Stimulated activated CD4-positive, alpha-beta T cell treated with anti-CD3 and anti-CD28 coated beads, TNF-alpha, amount 100 ng/mL, for 1 hour (primary cell): ENCODE measurements at places on chromosomes 2 and 18.

DNA sequence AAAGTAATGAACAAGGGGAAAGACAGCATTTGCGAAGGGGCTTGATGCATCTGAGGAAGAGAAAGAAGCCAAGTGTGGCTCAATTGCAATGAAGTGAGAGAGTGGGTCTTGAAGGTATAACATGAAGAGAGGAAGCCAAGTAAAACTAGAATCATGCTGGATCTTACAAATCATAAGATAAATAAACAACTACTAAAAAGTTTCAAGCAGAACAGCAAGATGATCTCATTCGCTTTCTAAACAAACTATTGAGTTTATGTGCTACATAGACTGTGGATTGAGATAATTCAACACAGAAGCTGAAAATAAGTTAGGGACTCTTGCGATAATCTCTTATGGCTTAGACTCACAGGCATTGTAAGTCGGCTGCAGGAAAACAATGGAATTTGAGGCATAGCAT lies 1310.5 kb upstream of the NRXN1 start:
- DNase-seq: no peak

DNA sequence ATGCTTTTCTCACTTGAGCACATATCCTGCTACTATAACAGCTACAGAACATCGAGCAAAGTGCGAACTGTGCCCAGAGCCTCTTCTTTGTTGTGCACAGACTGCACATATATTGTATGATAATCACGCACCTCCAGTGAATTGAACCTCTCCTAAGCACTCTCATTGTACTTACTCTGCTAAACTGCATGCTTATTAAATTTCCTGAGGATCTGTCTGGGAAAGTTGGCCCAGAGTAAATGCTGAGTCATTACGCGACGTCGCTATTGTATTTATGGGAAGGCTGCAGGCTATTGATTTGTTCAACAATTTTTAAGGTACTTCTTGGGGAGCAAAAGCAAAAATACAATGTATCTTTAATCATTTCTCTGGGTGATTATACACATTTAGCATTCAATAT lies 399.6 kb upstream of the DSEL start:
- no peak for DNase-seq

DNA sequence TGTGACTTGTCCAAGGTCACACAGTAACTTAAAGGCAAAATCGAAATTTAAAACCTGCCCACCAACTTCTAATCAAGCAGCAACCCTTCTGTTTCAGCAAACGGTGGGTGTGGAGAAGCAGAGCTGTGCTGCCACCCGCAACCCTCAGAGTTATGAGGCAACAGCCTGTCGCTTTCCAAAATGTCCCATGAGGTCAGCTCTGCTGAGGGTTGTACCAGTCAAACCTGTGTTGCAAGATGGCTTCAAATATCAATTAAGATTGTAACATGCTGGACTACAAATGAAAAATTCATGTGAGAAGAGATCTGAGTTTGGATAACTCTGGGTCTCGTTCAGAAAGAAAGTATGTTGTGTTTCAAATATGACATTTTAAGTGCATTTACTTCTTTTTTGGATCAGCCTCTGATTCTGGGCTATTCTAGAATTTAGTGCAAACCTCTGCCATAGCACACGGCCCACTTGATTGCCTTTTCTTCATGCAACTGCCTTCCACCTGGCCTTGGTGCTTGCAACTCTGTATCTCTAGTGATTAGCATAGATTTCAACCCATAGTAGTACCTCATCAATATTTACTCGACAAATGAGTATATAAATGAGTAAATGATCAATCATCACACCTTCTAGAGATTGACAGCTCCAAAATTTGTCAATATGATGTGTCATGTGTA lies 69.3 kb downstream of the TIMM21 start:
- no peak for DNase-seq

- no peak for DNase-seq
These were observed 38.6 kb downstream of the SS18 start for GRCh38 chr18:26051843-26052242.

DNA sequence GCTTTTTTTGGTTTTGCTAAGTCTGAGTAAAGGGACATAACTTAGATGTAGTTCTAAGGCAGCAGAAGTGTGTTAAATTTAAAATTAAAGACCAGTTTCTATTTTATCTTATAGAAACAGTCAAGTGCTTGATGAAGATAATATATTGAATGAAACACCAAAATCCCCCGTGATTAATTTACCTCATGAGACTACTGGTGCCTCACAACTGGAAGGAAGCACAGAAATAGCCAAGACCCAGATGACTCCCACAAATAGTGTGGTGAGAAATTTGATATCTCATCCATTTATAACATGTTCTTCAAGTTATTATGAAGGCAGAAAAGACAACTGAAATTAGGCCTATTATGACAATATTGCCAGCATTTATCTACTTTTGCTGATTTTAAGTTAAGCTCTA lies 45.6 kb downstream of the APLF start:
- DNase-seq: no peak

GRCh38 chr18:31990823-31991222 lies 27.8 kb upstream of the RNF125 start:
- DNase-seq: no peak

DNA sequence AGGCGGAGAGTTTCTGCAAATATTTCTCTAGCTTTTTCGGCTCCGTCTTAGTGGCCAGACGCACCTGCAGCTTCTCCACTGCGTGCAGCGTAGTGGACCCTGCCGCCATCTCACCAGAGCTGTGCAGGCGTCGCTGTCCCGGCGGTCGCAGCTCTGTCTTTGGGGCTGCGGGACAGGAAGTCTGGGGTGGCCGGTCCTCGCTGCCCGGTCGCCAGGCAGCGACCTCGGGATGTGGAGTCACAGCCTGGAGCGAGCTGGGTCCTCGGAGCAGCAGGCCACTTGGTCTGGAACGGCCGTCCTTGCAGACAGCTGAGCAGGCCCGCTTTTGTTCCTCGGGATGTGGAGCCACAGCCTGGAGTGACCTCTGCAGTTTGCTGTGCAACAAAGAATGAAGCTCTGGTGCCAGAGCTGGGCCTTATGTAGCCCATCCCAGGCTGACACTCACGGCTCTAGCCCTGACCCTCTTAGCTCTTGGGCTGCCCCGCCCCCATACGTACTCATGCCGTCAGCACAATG lies at the start of gene ELOA2:
Gene ELOA2 (minus strand): TSS at position 466 of the 516 bp plus-strand sequence. CDS start 357 bp downstream, at position 109.
- no peak for DNase-seq

GRCh38 chr2:33552758-33553461 lies 46.2 kb downstream of the FAM98A start:
- DNase-seq: no peak

- DNase-seq: no peak
These were observed 83.2 kb downstream of the LTBP1 start for GRCh38 chr2:33029926-33030325.

DNA sequence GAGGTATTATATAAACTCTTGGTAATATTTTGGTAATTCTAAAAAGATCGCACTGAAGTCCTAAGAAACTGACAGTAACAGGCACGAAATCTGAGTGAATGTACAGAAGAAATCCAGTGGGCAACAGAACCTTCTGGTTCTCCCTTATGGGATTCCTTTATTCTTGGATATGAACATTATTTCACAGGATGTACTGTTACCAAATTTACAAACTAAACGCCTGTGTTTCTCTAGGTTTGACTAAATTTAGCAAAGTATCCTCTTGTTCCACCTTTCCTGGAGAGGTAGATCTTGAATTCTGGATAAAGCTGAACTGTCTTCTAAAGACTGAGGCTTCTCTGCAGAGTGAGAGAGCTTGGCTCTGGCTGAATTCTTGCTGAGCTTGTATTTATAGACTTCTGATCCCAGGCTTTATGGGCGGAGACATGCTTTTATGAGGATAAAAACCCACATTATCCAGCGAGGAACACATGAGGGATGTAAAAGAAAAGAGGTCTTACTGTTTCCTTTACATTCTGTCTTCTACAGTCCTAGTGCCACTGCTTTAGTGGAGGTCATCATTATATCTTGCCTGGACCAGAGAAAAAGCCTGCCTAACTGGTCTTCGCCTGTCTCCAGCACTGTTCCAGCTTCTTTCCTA lies 220.8 kb downstream of the CDH2 start:
- no peak for DNase-seq

GRCh38 chr2:110863726-110864125 lies 131.4 kb downstream of the ACOXL start:
- DNase-seq: no peak

DNA sequence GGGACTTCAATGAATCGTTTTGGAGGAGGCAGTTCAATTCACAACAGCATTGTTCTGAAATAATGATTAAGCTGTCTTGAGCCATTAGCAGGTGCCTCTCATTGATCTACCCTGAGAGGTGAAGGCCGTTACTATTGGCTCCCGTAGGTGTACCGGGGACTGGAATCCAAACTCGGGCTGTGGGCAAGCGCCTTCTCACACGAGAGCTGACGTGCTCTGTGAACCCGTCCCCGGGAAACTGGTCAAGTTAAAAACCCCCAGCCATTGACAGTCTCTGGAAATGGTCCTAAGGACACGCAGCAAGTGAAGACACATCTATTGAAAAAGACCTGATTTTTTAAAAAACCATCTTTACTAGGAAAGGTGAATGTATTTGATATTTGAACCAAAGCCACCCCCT lies 8.1 kb upstream of the NFATC1 start:
- no peak for DNase-seq

DNA sequence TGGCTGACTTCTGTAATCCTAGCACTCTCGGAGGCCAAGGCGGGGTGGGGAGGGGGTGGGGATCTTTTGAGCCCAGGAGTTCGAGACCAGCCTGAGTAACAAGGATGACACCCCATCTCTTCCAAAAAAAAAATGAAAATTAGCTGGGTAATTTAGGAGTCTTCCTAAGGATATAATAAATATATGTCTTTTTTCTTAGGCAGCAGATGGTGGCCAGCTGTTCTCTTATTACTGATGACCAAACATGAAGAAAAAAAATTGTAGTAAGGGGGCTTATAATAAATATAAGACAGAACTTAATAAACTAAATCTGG lies 4.2 kb upstream of the IMPA2 start:
- DNase-seq: no peak

DNA sequence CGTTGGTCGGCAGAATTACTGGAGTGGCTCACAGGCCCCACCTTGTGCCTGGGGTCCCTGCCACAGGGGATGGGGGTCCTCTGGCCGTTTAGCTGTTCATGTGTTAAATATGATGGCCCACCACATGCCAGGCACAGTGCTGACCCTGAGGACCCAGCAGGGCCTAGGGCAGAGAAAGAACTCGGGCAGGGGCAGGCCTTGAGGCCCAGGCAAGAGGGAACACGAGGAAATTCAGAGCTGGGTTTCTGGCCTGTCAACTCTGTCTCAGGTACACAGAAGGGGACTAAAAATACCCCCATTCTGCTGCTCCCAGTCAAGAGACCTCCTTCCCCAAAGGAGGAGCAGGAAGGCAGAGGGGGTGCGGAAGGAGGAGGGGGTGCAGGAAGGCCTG lies 66.2 kb downstream of the DNMT3A start:
- no peak for DNase-seq

GRCh38 chr2:33378556-33379210 lies 97.8 kb upstream of the RASGRP3 start:
- no peak for DNase-seq

DNA sequence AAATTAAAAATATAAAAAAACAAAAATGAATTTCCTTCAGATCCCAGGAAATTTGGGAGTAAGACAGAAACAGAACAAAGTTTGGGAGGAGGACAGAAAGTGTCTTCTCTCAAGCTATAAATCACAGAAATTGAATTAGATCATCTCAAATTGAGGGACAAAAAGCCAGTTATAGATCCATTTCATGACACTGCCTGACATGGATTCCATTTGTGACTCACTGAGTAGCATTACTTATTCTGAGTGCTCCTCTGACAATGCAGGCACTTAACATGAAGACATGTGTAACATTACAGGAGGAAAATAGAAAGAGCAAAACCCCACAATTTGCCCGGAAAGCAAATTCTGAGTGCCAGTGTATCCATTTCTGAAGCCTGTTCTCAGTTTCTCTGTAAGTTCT lies 63.9 kb upstream of the CREB1 start:
- DNase-seq: no peak

DNA sequence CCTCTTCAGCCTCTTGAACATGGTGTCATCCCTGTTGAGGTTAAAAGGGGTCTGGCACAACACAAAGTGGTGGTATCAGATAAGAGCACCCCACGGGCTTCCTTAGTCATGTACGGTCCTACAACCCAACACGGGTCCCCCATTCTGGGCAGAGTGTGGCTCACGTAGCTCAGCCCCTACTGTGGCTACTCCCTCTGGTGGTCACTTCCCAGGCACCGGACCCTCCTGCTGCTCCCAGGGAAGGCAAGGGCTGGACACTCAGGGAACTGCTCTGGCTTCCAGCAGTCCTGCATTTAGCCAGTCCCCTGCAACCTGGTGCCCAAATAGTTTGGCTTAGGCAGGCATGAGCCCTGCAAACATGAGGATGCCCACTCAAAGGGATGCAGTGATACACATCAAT lies 58.6 kb downstream of the GALNT14 start:
- DNase-seq: no peak

GRCh38 chr2:143586119-143586518 lies 456.9 kb downstream of the ARHGAP15 start:
- no peak for DNase-seq

GRCh38 chr18:33536904-33537303 lies 41.1 kb upstream of the ASXL3 start:
- no peak for DNase-seq

DNA sequence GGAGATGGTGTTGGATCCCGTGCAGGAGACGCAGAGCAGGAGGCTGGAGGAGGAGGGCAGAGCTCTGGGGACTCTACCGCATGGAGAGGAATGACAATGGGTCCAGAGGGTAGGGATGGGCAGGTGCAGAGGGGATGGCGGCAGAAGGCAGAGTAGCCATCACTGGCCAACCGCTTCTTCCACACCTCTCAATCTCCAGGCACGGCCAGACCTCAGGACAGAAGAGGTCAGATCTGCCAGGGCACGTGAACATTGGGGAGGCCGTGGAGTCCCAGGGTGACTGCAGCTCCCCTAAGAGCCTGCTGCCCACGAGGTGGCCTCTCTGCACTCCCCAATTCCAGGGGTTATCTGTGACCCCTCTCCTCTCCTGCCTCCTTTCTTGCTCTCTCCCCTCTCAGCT lies 162.7 kb upstream of the HDAC4 start:
- DNase-seq: no peak

DNA sequence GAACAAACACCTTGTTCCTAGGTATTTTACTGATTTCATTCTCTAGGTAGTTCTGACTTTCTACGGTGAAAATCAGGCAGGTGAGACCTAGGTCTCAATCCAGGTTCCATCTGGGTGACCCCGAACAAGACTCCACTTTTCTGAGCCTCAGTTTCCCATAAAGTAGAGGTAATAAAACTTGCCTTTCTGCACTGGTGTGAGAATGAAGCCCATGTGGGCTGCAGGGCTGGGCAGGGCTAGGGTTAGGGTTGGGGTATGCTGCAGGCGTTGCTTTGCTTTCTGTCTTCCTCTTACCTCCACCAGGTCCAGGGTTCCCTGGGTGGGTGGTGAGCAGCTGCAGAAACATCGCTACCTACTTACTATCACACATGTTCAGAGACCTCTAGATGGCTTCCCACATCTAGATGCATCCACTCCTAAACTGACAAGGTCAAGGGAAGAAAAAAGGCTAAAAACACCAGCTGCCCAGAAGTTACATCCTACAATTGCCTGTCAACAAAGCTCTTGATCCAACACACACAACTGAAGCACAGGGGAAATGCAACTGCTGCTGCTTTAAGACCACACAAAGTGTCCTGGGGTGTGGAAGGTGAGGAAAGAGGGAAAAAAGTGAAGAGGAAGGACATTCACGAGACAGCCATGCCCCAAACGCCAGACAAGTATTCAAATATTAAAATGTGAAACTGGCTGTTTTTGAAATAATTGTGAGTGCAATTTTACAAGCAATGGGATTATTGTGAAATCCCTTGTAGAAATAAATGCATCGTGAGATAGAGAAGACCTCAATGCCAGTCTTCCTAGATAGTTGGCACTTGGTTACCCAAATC lies 23.5 kb downstream of the MBP start:
- DNase-seq: no peak

- DNase-seq: no peak
These were observed 1262.9 kb downstream of the SUCLG1 start for GRCh38 chr2:83196225-83196624.
